ENCODE measurements at places on chromosomes 11 and 22.
A peak's percentile ranks its signal among the peaks of the same experiment; 100 is the strongest.

DNA sequence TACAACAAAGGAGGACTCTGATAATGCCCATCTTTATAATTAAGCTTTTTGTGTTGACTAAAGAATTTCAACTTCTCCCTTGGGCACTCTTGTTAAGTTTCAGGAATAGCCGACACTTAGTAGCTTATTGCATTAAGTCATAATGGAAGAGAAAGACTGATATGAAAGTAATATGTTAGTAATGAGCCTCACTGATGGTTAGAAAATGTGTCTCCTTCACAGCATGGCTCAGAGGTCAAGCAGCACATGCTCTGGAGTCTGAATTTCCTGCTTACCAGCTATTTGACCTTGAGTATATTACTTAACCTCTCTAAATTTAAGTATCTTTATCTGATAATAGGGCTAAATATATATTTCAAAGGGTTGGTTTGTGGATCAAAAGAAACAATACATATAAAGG is 39.0 kb downstream of the PDGFD start:
- DNase-seq, result no peak

- no peak for DNase-seq
Observed at GRCh38 chr11:101127699-101128570, 1.7 kb downstream of the PGR start.

- no peak for DNase-seq
Observed at GRCh38 chr11:120020981-120021380, 116.9 kb downstream of the TRIM29 start.

DNA sequence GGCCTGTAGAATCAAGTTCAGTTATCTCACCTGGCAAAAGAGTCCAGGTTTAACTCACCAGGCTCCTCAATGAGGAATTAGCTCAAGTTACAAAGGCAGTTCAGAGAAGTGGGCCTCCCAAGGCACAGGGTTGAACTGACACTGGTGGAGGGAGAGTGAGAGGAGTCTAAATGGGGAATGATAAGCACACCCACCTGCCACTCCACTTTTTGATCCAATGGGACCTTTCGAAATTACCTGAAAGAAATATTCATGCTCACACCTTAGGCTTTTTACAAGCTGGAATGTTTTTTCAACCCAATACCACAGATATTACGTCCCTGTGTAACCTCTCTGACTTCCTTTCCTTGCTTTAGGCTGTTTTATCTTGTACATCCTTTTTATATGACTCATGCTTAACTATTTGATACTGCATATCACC is 642.7 kb upstream of the TENM4 start:
- no peak for DNase-seq

GRCh38 chr11:111879637-111879960 is 258 bp downstream of the CFAP68 start:
- DNase-seq, result no peak

GRCh38 chr11:41849250-41849649 is 389.8 kb upstream of the LRRC4C start:
- DNase-seq, result no peak

DNA sequence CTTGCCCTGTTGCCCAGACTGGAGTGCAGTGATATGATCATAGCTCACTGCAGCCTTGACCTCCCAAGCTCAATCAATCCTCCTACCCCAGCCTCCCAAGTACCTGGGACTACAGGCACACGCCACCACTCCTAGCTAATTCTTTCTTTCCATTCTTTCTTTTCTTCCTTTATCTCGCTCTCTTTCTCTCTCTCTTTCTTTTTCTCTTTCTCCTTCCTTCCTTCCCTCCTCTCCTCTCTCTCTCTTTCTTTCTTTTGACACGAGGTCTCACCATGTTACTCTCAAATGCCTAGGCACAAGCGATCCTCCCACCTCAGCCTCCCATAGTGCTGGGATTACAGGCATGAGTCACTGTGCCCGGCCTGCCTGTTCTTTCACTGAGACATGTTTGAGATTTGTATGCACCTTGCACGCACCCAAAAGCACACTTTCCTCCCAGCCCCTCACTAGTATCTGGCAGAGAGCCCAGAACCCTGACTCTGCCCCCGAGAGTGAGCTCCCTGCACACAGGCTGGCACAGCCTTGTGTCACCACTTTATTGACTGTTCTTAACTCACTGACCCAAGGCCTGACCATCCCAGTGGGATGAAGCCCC is 56.8 kb downstream of the CD6 start:
- peak; percentile 62 for DNase-seq

DNA sequence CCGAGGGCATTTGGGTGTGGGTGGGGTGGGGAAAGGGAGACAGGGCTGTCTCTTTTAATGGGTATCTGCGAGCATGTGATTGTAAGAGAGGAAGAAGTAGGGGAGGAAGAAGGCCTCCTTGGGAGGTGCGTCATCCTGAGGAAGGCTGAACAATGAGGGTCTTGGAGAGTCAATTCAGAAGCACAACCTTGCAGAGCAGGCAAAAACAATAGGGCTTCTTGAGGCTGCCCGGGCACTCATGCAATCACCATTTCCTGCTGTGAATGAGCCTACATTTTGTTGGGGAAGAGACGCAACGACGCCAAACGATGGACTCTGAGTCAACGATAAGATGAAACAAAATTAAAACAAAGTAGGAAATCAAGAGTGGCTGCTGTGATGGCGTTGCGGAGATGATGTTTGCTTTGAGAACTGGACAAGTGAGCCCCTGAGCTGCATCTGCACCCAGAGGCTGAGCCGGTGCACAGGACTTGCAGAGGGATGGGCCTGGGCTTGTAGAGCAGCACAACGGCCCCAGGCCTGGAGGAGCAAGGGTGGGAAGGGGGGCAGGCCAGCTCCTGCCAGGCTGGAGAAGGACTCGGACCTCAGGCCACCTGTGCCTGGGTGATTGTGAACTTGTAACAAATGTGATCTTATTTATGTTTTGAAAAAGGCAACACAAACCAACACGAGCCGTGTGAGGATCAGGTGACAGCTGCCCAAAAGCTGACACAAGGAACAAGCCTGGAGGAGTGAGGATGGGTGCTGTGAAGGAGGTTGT is 92.3 kb upstream of the B3GAT1 start:
- DNase-seq, result no peak

DNA sequence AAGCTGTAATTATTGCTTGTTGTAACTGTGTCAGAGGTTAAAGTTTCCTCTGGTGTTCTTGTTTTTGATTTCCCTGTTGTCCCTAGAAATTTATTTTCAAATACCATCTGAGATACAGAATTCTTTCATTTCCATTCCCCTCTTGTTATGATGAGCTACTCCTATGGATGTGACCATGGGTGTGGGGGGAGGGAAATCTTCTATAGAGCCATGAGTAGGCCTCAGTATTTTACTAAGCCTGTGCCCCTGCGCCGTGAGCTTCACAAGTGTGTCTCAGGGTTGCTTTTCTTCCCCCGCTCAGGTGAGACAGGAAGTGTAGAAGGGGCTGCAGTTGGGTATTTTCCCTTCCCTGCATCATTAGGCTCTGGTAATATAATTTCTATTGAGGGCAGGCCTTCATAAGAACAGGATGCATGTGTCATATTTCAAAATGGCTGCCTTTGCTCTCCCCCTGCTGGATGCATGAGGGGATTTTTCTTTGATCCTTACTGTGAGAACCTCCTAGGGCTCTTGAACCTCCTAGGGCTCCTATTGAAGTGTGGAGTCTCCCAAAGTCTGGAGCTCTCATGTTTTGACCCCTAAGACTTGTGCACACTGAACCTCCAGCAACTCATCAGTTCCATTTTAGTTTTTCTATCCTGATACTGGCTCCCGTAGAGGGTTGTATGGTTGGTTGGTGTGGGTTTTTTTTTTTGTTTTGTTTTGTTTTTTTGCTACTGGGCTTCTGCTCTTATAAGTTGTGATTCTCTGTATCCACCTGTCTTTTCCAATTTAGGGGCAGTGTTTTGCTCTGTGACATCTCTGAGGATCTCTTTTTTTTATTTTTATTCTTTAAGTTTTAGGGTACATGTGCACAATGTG is 658.2 kb downstream of the NTM start:
- DNase-seq, result no peak

GRCh38 chr11:128179512-128179911 is 407.8 kb downstream of the ETS1 start:
- no peak for DNase-seq

DNA sequence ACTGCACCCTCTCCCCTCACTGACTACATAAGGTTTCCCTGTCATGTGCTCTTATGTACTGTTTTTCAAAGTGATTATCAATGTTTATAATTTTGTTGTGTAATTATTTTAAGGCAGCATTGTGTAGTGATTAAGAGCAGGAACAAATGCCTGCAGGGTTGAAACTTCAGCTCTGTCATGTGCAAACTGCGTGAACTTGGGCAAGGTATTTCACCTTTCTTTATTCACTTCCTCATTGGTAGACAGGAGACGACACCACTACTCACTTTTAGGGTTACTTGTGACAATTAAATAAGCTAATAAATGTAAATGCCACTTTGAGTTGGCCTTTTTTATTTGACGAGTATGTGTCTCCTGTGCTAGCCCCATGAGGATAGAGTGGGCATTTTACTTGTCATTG is 86.5 kb upstream of the E2F8 start:
- no peak for DNase-seq

- no peak for DNase-seq
Observed at GRCh38 chr11:59822989-59823566, 12.5 kb upstream of the MRPL16 start.

DNA sequence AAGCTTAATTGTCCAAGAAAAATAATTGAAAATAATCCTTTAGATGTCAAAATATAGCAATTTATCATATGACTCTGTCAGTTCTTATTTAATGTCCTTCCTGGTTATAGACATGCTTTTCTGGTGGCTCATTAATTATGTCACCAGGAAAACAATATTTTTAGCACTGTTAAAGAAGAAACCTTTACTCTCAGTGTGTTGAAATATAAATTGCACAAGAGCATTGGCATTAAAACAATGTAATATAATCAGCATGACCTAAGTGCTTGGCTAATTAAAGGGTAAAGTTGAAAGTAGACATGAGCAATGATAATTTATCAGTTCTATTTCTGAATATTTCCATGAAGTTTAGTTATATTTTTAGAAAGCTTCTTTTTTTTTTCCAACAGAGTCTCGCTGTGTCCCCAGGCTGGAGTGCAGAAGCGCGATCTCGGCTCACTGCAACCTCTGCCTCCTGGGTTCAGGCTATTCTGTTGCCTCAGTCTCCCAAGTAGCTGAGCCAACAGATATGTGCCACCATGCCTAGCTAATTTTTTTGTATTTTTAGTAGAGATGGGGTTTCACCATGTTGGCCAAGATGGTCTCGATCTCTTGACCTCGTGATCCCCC is 232.3 kb downstream of the JRKL start:
- DNase-seq, result no peak

GRCh38 chr22:20840646-20841371 is 17.8 kb downstream of the PI4KA start:
- DNase-seq, result peak; percentile 17

GRCh38 chr11:26287067-26287518 is 44.8 kb upstream of the ANO3 start:
- DNase-seq, result no peak

DNA sequence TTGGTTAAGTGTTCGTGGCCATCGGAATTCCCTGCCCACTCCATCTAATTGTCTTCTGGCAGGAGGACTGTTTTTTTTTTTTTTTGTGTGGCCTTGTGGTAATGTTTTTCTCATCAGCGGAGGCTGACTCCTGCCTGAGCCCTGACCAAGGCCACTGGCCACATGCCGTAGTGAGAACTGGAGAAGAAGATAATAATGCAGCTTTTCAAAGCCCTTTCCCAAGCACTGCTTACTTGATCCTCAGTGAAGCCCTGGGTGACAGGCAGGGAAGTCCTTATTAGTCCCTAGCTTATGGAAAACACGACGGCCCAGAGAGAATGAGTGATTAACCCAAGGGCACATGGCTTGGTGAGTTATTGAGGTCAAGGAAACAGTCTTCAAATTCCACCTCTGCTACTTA is 71.2 kb downstream of the ADM start:
- DNase-seq, result no peak

- no peak for DNase-seq
Observed at GRCh38 chr11:68889948-68890446, 13.6 kb downstream of the MRPL21 start.

GRCh38 chr11:16087886-16088285 is 268.5 kb downstream of the SOX6 start:
- DNase-seq, result no peak

GRCh38 chr11:117868088-117868487 is 8.4 kb downstream of the FXYD6 start:
- no peak for DNase-seq

- no peak for DNase-seq
Observed at GRCh38 chr11:7949934-7950333, 8.4 kb upstream of the OR10A3 start.

- DNase-seq, result no peak
Observed at GRCh38 chr11:48105096-48105990, 111.3 kb upstream of the OR4B1 start.

DNA sequence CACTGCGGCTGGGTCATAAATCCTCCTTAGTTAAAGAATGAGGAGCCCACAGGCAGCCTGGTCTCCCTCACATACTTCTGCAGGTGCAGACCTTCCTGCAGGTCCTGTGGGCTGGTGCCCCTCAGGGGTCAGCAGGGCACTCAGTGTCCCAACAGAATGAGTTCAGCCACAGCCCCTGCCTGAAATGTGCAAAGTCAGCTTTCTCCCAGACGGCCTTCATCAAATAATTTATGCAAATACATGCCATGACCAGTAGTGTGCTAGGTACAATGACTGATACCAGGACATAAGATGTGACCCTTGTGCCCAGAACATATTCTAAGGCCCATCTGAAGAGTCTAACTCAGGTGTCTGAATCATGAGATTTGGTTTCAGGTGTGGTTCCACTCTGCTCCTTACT is 703.4 kb downstream of the TBC1D22A start:
- no peak for DNase-seq

- no peak for DNase-seq
Observed at GRCh38 chr11:45635907-45636306, 29.5 kb downstream of the CHST1 start.

DNA sequence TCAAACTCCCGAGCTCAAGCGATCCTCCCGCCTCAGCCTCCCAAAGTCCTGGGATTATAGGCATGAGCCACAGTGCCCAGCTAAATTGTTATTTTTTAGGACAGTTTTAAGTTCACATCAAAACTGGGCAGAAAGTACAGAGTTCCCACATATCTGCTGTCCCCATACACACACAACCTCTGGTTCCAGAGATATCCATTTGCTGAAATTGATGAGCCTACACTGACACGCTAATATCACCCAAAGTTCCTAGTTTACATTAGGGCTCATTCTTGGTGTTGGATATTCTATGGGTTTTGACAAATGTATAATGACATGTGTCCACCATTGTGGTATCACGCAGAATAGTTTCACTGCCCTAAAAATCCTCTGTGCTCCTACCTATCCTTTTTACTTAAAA is 2.7 kb upstream of the SEC14L4 start:
- no peak for DNase-seq

DNA sequence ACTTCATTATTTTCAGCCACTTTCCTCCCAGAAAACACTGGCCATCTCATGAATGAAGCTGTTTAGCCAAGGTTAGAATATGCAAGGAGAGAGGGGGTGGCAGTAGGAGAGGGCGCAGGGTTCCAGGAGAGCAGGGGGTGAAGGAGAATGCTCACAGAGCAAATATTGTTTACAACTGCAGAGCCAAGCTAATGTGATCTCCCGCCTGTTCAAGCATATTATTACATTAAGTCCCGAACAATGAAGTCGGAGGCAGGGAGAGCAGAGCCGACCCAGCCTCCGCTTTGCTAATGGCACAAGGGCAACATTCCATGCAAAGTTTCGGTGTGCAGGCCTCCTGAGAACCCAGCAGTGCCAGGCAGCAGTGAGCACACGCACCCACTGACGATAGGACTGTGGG is 80.1 kb downstream of the MICAL3 start:
- DNase-seq, result no peak

All from stimulated activated CD4-positive, alpha-beta T cell treated with anti-CD3 and anti-CD28 coated beads, TNF-alpha, amount 100 ng/mL, for 24 hours (primary cell).